ENCODE measurements at places on chromosomes 5 and 9.

DNA sequence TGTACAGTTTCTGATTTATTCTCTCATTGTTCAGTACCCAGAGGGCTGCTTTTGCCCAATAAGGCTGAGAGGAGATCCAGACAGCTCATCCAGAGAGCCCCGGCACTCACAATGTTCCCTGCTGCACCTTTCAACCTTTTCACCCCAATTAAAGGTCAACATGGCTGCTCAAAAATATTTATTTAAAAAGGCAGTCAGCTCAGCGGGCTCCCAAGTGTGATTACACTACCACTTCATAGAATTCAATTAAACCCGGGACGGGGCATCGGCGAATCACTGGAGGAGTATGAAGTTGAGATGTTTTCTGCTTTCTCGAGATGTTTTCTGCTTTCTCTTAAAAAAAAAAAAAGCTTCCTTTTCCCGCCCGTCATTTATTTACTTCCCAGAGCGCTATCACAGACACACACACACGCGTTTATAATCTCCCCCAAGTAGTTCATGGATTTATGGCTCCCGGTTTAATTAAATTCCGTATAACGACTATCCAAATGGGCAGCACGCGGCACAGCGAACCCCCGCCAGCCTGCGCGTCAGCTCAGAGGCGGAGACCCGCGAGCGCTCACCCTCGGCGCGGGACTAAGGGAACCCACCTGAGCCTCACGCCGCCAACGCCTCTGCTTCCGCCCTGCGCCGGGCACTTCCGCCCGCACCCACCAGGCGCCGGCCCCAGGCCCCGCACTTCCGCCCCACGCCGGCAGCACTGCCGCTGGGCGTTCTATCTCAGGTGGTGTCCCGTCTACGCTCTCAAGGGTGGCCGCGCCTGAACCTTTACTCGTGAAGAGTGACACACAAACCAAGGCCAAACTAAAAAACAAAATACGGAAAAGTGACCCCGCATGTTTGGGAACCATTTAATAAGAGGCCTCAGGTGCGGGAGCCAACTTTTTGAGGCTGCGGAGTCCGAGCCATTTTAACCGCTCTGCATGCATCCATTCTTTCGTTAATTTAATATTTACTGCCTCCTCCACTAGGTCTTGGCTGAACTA lies at the start of gene C5orf63:
Gene C5orf63, minus strand, starts transcription at position 642 of the 986 bp plus-strand sequence. CDS start 14,507 bp downstream, outside the sequence.
- DNase-seq = peak; percentile 74

GRCh38 chr9:88280816-88281382 lies 107.3 kb upstream of the SPIN1 start:
- DNase-seq = no peak

DNA sequence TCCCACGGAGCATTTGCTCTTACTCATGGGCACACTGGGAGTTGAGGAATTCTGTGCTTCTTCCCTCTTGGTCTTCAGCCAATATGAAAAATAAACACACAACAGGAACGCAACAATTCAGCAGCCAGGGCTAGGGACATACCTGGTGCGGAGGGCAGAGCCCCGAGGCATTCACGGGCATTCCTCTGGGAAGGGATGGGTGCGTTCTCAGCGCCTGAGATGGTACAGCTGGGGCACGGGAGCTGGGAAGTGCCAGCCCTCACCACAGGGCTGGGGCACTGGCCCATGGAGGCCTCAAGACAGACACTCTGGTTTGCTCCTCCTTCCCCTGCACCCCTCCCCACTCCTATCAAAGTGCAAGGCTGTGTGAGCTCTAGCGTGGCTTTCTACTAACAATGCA lies 2.1 kb downstream of the SLC6A3 start:
- DNase-seq = no peak

DNA sequence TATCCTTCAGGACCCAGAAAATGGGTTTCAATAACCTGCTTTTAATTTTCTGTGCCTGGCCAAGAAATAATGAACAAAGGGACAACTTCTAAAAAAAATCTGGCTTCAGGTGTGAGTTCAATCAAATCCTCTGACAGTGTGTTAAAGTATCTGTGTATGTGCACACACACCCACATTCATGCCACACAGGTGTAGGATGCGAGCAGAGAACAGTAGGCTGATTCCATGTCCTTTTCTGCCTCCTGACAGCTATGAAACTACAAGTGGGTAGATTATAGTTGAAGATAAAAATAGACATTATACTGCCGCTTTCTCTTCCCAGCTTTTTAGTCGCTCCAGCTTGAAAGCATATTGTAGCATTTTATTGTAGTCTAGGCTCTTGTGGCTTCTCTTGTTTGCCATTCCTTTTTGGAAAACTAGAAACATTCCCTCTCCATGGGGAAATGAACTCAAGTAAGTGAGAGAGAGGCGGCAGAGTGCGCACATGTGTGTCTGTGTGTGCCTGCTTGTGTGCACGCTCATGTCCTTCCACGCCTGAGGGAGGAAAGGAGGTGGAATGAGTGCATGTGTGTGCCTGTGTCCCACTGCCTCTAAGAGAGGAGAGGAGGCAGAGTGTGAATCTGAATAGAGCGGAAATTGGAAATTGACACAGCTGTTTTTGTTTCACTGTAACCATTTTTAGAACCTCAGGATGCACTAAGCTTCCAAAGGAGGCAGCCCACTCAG lies 273.0 kb downstream of the ELAVL2 start:
- DNase-seq = no peak

GRCh38 chr5:74950836-74951515 lies 84.8 kb upstream of the FAM169A start:
- DNase-seq = no peak

DNA sequence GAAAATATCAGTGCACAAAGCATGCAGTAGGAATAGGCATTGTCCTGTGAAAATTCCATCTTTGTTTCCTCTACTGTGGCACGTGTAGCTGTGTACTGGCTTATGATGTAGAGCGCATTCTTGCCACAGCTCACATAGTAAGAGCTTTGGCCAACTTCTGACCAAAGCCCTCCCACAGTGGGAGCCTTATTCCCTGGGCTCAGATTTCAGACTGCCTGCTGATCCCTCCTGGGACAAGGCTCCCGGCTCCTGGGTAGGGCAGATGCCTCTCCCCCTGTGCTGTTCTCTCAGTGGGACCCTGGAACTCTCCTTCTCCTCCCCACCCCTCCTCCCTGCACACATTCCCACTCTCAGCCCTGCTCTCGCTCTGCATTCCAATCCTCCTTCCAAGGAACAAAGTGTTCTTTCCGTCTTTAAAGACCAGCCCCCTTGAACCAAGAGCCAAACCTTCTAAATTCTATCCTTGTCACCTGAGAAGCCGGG lies 17.5 kb downstream of the LCP2 start:
- DNase-seq = no peak

- peak; percentile 42 for DNase-seq
Measured at GRCh38 chr5:107263387-107264018, 407.2 kb downstream of the EFNA5 start.
